ENCODE measurements at places on chromosomes 5 and 9. TPM values are rescaled to one million over a fixed set of nuclear protein-coding genes. Genes with fewer than 3 reads are reported as not detected.

DNA sequence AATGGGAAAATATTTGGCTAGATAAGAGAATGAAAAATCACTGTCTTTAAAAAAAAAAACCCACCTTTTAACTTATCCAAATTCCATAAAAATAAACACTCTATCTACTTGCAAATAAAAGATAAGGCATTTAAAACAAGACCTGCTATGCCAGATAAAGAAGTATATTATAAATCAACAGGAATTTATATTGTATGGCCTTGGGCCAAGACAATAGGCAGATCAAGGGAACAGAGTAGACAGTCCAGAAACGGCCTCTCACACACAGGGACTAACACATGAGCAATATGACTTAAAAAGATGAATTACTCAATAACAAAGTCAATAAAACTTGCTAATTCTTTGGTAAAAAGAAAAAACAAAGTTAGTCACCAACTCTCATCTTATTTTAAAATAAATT, 34.7 kb upstream of the ICE1 start:
- no peak for DNase-seq

GRCh38 chr9:138076650-138077009, 199.0 kb downstream of the CACNA1B start:
- no peak for DNase-seq

- DNase-seq: no peak
These were observed 11.8 kb downstream of the RCL1 start for GRCh38 chr9:4804531-4805016.

- DNase-seq: no peak
These were observed 99.0 kb downstream of the MUSK start for GRCh38 chr9:110767559-110768063.

DNA sequence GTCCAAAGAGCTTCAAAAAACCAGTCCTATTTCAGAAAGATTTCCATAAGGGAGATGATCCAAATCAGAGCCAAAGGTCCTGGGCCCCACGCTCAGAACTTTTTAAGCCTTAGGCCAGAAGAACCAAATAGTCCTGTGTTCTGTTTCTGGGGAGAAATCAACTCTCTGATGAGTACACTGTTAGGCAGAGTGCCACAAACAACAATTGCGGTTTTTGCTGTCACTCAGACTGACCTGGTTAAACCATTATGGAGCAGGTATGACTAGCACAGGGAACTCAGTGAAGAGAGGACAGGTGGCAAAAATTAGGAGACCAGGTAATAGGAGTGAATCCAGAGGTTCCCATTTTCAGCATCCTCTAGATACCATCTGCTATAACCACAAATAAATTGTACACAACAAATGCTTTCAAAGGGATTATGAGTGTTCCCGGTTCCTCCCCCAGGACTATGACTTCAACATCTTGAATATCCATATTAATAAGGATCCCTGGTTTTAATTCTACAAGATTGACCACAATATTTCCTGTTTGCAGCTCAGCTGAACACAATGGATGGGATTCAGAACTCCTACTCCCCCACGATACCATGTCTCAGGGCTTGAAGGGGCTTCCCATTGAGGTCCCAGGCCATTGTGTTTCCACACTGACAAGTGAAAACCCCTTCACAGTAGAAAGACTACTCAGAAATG, 52.1 kb upstream of the FREM1 start:
- DNase-seq: no peak

GRCh38 chr5:17163221-17163620, 54.2 kb upstream of the BASP1 start:
- no peak for DNase-seq

GRCh38 chr5:157390551-157391297, 69.3 kb upstream of the NIPAL4 start:
- DNase-seq: no peak

- DNase-seq: no peak
These were observed 377.2 kb upstream of the TNC start for GRCh38 chr9:115495052-115495635.

DNA sequence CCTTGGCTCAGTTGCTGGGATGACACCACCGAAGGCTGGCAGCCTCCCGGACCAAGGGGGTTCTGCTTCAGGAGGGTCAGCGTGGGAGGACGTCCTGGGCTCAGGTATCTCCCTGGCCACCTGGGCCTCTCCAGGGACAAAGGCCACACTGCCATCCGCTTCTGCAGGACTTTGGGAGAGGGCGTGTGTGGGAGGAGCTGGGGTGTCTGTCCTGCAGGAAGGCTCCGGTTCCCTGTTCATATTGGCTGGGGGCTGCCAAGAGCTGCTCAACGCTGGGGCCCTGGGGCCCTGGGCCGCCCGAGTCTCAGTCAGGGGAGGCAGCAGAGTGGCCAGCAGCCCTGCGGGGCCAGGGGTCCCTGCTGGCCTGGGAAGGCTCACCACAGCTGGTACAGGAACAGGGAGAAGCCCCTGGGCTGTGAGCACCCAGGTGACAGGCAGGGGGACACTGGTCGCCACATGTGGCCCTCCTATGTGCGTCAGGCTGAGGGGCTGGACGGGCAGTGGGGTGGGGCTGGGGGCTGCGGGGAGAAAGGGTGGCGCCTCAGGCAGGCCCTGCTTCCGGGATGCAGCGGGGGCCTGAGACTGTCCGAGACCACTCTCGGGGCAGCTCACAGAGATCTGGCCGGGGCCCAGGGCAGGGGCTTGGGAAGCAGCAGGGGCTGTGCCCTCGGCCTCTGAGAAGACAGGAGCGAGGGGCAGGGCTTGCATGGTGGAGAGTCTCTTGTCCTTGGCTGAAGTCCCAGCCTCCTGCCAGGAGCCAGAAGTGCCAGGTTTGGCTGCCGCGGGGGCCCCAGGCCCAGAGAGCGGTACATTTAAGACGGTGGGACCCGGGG, 4.9 kb upstream of the CARD9 start:
- no peak for DNase-seq

DNA sequence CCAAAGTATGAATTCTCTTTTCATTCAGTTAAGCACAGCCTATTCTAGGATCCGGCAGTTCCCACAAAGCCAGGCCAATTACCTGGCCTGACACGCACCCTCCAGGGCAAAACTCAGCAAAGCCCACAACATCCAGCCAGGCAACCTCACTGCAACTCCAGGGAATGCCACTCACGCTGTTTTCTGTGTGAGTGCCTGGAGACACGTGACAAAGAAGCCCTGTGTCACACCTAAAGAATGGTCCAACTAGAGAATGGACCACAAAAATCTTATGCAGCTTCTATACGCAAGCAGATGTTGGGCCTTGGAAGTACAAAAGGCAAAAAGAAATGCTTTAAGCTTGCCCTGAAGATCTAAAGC, 20.2 kb downstream of the RETREG1 start:
- no peak for DNase-seq

DNA sequence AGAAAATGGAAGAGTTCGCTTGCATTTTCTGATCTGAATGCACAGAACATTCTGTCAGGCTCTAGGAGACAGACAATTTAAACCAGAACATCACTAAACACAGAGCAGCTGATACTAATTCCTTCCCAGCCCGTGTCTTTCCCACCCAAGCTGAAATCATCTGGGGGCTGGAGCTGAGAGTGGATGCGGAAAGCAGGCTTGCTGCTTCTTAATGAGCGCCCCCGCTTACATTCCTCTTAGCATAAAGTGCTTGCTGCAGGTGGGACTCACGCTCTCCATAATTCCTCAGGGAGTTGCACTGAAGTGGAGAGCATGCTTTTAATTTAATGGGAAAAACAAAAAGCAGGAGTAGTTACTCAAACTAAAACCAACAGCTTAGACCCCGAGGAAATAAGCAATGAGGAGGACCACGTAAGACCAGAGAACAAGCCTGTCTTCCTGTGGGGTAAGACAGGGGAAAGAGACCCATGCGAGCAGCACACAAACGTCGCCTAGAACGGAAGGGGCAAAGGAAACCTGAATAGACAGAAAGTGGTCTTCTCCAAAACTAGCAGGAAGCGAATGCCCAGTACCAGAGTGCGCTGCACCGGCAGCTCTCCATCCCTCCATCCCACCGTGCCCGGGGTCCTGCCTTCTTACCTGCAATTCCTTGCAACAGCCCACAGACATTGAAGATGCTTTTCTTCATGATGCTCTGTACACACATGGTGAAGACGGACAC, 139.3 kb downstream of the LHFPL2 start:
- no peak for DNase-seq

DNA sequence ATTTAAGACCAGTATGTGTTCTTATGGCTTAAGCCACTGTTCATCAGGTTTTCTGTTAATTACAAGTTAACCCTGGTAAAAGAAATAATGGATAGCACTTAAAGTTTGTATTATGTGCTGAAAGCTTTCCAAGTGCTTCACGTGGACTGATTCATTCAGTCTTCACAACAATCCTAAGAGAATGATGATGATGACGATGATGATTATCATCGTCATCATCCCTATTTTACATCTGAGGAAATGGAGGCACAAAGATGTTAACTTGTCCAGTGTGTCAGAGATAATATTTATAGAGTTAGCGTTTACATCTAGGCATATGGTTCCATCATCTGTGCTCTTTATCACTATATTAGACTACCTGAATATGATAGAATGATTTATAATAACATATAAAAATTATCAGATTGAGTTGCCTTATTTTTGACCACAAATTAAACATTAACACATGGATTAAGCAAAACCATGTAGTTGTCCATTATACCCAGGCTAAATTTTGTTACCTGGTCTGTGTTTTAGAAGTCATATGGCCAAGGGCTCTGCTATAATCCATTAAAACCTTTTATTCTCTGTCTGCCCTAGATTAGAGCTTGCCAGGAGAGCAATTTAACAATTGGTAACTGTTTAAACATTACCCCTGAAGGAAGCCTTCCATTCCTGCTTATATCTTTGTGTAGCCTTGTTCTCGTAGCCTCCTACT, 102.3 kb upstream of the MAP3K1 start:
- no peak for DNase-seq

DNA sequence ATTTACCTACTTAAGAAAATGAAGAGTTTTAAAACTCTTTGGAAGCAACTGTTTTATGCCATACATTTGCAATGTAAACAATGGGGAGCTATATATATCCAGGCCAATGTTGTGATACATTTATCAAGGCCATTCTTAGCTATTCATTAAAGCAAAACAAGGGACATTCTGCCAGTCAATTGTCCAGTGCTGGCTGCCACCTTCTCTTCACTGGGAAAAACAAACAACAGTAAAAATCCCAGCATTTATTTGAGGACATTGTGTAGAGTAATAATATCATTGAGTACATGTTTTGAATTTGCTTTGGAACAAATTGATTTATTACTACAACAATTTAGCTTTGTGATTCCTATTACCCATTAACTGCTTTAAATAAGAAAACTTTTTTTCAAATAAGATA, 1107.4 kb downstream of the DTWD2 start:
- no peak for DNase-seq

DNA sequence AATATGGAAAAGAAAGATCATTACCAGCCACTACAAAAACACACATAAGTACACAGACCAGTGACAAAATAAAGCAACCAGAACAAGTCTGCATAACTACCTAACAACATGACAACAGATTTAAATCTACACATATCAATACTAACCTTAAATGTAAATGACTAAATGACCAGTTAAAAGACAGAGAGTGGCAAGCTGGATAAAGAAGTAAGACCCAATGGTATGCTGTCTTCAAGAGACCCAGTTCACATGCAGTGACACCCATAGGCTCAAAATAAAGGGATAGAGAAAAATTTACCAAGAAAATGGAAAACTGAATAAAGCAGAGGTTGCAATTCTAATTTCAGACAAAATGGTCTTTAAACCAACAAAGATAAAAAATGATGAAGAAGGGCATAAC, 938.1 kb downstream of the EFNA5 start:
- no peak for DNase-seq

- DNase-seq: no peak
These were observed 39.9 kb downstream of the WDR36 start for GRCh38 chr5:111132076-111132475.

DNA sequence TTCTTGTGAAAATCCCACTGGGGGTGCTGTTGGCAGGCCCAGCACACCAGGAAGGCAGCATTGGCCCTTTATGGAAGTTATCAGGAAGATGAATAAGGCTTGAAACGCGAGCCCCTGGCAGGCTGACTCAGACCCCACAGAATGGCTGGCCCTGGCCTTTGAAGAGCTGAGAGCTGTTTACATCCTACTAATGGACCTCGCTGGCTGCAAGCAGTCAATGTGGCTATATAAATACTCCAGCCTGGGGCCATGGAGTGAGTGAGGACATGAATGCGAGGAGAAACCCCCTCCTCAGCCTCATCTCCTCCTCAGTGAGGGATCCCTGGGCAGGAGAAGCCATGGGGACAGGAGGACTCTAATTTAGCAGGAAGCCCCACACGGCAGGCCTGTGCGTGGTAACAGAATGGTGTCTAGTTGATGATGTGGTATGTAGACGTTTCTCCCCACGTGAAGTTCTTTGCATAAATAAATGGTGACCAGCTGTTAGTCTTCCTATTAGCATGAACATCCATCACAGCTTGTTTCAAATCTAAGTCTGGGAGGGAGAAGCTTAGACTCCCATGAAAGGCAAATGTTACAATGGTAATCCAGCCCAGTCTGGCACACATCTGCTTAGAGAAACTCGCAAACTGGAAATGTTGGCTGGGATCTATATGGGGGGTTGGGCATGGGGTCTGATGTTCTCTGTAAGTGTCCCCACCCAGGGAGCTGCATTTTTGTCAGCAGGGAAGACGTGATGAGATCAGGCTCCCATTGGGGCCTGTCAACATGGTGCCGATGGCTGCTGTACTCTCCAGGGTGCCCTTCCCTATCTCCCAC, 175.1 kb upstream of the PITX1 start:
- no peak for DNase-seq

The GPR150 gene
- not detected for polyA plus RNA-seq

The TBC1D13 gene
- 40.0 TPM for polyA plus RNA-seq

The IL33 gene
- polyA plus RNA-seq: 47.0 TPM

The COX7C gene
- 1,060 TPM for polyA plus RNA-seq

The MRPS27 gene
- polyA plus RNA-seq: 74.6 TPM

The CTXN3 gene
- not detected for polyA plus RNA-seq
